ENCODE measurements at places on chromosomes 7 and 10. TPM values are rescaled to one million over a fixed set of nuclear protein-coding genes. Genes with fewer than 3 reads are reported as not detected.

DNA sequence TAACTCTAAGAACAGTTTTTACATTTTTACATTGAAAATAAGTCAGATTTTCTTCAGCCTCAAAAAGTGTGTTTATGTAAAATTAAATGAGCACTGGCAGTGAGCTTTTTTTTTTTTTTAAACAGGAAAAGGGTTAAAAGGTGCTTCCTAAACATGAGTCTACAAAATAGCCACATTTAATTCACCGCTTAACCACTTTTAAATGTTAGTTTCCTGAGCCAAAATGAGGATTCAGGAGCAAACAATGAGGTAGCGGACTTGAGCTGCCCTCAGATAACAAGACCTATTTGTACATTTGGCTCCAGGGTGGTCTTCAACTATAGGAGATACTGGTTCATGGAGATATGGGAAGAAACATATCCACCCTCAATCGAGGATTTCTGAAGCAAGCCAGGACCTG lies 22.8 kb downstream of the AKR1C3 start:
- no peak for DNase-seq

DNA sequence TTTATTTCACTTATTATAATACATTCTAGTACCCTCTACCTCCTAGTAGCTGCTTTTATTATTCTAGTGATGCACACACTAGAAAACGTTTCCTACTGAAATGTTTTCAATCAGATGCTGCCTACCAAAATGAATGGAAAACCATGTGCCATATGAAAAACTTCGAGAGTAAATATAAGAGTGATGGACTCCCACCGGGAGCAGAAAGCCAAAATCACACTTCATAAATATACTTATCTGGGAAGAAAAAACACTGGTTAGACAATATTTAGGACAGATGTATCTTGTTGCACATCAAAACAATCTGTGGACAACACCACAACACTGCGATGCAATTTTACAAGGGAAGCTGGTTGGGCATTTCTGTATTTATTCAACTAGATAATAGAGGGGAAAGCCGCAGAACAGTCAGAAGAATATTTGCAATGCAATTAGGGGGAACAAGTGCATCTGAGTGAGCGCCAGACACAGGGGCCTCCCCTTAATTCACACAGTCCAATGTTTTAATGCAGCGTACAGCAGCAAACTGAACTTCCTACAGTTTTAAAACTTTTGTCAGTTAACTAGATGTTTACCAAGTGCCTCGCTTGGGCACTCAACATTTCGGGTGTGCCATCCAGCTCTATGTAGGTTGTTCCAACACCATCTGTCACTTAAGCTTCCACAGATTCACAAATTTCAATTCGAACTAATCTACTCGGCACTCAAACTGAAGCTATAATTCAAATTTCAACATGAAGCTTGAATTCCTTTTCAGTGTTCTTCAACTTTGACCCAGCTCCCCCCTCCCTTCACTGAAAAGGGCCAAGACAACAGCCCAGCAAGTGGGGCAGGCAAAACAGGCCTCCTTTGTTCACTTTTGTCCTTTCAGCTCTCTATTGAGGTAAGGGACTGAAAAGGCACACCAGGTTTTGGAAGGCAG lies 7.4 kb downstream of the NRCAM start:
- DNase-seq, result no peak

Gene MACC1
- 0.12 TPM for total RNA-seq

Gene BMPER
- not detected for total RNA-seq

DNA sequence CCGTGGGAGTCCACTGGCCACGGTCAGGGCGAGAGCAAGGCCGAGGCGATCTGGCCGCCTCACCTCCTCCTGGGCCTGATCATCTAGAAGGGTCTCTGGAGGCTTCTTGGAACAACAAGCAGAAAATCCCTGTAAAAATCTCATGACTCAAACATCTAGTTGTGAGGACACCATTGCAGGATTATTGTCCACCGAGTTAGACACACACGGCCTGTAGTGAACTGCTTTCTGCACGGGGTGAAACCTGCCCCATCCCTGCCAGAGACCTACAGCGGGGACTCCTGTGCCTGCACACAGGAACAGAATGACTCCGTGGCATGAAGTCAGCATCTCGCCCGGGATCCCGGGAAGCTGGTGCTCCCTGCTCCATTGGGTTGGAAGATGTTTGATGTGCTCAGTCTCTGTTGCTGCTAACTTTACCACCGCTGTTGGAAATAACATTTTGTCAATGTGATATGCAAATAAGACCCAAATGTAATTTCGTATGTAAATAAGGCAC lies 267.0 kb upstream of the TCERG1L start:
- no peak for DNase-seq

Gene FANK1
- 1.1 TPM for total RNA-seq

Gene NOS3
- 6.8 TPM for total RNA-seq

Gene LRRD1
- not detected for total RNA-seq

DNA sequence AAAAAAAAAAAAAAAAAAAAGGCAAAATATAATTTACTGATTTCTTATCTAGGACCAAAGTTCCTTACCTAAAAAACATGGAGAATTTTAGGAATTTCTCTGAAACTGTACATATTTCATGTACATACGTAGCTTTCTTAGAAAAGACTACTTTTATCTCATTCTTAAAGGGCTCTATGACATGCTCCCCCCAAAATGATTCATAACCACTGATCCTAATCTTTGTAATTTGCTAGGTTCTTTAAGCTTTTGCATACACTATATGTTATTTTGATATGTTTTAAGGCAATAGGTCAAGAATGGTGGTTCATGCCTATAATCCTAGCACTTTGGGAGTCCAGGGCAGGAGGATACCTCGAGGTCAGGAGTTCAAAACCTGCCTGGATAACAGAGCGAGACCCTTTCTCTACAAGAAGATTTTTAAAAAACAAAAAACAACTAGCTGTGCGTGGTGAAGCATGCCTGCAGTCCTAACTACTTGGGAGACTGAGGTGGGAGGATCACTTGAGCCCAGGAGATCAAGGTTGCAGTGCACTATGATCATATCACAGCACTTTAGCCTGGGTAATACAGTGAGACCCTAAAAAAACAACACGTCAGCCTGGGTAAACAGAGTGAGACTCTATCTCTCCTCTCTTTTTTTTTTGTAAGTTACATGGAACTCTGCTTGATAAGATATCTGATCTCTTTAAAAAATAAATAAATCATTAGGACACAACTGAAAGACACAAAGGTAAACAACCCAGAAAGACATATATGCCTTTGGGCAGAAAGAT lies 54.8 kb downstream of the ATAD1 start:
- DNase-seq, result no peak

Gene STOX1
- 0.41 TPM for total RNA-seq

Gene TRPV5
- not detected for total RNA-seq

DNA sequence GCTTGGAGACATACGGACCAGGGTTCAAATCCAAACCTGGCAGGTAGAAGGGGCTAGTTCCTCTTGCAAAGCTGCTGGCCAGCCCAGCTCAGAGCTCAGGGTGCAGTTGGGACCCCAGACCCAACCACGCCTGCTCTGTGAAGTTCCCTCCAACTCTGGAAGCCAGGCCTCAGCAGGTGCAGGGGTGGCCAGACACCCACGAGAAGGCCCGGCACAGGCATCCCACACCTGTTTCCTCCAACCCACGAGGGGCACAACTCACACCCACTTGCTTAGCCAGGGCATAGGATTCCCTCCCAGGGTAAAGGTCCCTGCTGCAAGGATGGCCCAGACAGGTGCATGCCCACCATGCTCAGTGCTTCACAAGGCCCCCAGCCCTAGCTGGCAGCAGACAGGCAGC lies 262.4 kb downstream of the GRID1 start:
- no peak for DNase-seq

GRCh38 chr10:30786131-30786530 lies 156.6 kb upstream of the LYZL2 start:
- peak; percentile 28 for DNase-seq

Measured in activated T-cell treated with anti-CD3 and anti-CD28 coated beads, Interleukin-2, amount 50 U/mL, for 72 hours (primary cell).